ENCODE measurements at places on chromosomes 6 and 20. TPM values are rescaled to one million over a fixed set of nuclear protein-coding genes. Genes with fewer than 3 reads are reported as not detected.
A peak's percentile ranks its signal among the peaks of the same experiment; 100 is the strongest.

NEU1 gene
- total RNA-seq, result 44.8 TPM

DNA sequence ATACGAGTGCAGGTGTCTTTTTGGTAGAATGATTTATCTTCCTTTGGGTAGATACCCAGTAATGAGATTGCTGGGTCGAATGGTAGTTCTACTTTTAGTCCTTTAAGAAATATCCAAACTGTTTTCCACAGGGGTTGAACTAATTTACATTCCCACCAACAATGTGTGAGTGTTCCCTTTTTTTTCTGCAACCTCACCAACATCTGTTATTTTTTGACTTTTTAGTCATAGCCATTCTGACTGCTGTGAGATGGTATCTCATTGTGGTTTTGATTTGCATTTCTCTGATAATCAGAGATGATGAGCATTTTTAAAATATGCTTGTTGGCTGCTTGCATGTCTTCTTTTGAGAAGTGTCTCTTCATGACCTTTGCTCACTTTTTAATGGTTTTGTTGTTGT, 1.9 kb upstream of the ZNF831 start:
- peaks cover 10% of the 10 kb centered on the region for H3K4me1 ChIP-seq
- peaks cover 7% of the 10 kb centered on the region for H3K27me3 ChIP-seq
- H3K27ac ChIP-seq, result no peak overlapping the region
- DNase-seq, result no peak
- no peak overlapping the region for H3K4me3 ChIP-seq

DNA sequence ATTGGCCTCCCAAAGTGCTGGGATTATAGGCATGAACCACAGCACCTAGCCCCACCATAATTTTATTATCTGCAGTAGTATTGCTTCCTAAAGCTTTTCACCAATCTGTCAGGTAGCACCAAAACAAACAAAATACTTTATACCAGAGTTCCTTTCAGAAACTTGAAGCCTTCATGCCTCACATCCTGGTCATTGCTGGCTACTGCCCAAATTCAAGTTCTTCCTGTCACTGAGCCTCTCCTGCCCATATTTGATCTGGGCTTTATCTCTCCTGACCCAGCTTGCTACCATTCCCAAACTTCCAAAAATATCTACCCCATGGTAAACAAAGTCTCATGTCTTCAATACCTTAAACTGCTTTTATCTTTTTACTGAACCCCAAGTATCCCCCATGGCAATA, 34.9 kb upstream of the DST start:
- H3K27me3 ChIP-seq, result no peaks in the 10 kb centered on the region
- no peak overlapping the region for H3K27ac ChIP-seq
- no peaks in the 10 kb centered on the region for H3K36me3 ChIP-seq
- DNase-seq, result no peak

- peaks cover 61% of the 10 kb centered on the region for H3K36me3 ChIP-seq
- no peaks in the 10 kb centered on the region for H3K27me3 ChIP-seq
- no peak overlapping the region for H3K4me3 ChIP-seq
- H3K4me1 ChIP-seq, result no peaks in the 10 kb centered on the region
- DNase-seq, result no peak
- H3K27ac ChIP-seq, result no peak overlapping the region
Observed at GRCh38 chr6:53095716-53096115, 30.5 kb downstream of the FBXO9 start.

DNA sequence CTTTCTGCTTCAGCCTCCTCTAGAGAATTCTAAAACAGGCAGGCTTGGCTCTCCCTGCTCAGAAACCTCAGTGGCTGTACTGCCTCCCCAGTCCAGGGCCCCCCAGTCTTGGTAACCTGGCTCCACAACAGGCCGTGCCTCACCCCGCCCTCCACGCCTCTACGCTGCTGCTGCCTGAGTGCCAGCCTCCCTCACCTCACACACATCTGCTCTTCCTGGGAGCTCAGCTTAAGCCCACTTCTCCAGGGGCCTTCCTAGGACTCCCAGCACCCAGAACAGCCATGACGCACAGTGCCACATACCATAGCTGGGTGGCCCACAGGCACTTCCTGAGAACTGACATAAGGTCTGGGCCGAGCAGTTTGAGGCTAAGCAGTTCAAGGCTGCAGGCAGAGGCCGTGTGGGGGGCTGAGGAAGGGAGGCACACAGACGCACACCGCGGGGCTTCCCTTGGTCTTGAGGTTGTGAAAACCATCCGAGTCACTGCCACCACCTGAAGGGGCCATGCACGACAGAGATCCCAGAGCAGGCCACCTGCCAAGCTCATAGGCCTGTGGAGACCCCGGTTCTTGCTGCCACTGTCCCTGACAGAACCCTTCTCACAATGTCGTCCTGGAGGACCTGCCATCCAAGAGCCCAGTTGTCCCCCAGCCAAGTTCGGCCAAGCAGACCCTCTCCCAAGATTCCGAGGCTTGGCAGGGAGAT, 42.6 kb downstream of the DSTN start:
- no peaks in the 10 kb centered on the region for H3K27me3 ChIP-seq
- peak overlapping the region; percentile 95 for H3K27ac ChIP-seq
- no peak for DNase-seq
- H3K4me3 ChIP-seq, result no peak overlapping the region

- H3K27ac ChIP-seq, result no peak overlapping the region
- no peak for DNase-seq
- no peaks in the 10 kb centered on the region for H3K36me3 ChIP-seq
- H3K27me3 ChIP-seq, result no peaks in the 10 kb centered on the region
- 0 out of 2 replicates have a peak overlapping the region, but pooled peaks have one; percentile 2 for H3K4me3 ChIP-seq
- peaks cover 45% of the 10 kb centered on the region for H3K4me1 ChIP-seq
Observed at GRCh38 chr6:124881898-124882578, 80.2 kb upstream of the RNF217 start.

PSORS1C2 gene
- 0.78 TPM for total RNA-seq

GRCh38 chr6:146305951-146306350, 237.7 kb upstream of the RAB32 start:
- H3K4me3 ChIP-seq, result no peak overlapping the region
- no peak overlapping the region for H3K27ac ChIP-seq
- peaks cover 11% of the 10 kb centered on the region for H3K4me1 ChIP-seq
- H3K36me3 ChIP-seq, result no peaks in the 10 kb centered on the region
- no peak for DNase-seq
- H3K27me3 ChIP-seq, result no peaks in the 10 kb centered on the region

DNA sequence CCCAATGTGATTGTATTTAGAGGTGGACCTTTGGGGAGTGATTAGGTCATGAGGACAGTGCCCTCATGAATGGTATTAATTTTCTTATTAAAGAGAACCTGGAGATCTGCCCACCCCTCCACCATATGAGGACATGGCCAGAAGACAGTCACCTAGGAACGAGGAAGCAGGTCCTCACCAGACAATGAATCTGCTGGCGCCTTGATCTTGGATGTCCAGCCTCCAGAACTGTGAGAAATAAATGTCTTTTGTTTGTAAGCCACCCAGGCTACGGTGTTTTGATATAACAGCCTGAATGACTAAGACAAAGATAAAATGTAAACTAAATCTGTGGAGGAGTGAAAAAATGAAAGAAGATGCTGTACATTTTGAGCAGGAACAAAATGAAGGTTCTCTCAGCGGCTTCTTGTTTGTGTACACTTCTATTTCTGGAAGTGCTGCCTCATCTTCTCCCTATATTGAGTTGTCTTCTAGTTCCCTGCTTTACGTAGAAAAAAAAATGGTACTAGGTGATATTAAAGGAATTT, 1.5 kb upstream of the IPCEF1 start:
- H3K4me1 ChIP-seq, result peaks cover 5% of the 10 kb centered on the region
- DNase-seq, result no peak
- H3K27me3 ChIP-seq, result no peaks in the 10 kb centered on the region
- H3K27ac ChIP-seq, result no peak overlapping the region
- no peaks in the 10 kb centered on the region for H3K36me3 ChIP-seq

PRDM13 gene
- 0.14 TPM for total RNA-seq

GRCh38 chr20:61885759-61886715, 179.6 kb downstream of the TAF4 start:
- no peak for DNase-seq
- peaks cover 8% of the 10 kb centered on the region for H3K27me3 ChIP-seq
- no peak overlapping the region for H3K4me3 ChIP-seq
- peaks cover 7% of the 10 kb centered on the region for H3K36me3 ChIP-seq
- H3K27ac ChIP-seq, result no peak overlapping the region

DNA sequence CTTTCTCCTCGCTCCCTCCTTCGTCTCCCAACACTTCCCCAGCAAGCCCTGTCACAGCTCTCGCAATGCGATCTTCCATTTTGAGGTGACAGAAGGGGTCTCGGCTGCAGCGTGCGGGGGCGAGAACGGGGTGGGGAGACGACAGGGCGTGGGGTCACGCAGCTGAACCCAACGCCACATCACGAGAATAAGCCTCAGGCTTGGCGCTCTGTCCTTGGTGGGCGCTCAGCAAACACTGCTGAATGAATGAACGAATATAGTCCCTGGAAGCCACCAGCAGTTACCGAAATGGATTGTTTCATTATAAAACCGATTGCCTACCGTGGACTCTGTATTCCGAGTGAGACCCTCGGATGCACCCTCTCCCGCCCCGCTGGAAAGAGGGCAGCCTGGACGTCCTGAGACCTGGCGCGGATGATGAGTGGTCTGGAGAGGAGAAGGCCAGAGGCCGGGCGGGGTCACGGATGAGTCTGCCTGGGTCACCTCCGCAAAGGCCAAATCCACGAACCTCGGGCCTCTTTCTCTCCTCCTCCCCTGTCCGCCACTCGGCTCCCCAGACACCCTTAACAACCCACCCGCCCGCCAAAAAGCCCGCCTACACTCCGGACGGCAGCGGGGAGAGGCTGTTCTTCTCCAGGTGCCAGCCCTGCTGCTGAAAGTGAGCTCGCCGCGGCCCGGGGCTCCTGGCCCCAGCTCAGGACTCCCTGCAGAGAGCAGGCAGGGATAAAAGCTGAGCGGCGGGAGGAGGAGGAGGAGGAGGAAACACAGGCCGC, 3.7 kb downstream of the NRN1 start:
- H3K4me3 ChIP-seq, result peak overlapping the region; percentile 78
- no peaks in the 10 kb centered on the region for H3K36me3 ChIP-seq
- DNase-seq, result no peak
- H3K27me3 ChIP-seq, result peaks cover 100% of the 10 kb centered on the region
- no peak overlapping the region for H3K27ac ChIP-seq
- H3K4me1 ChIP-seq, result peaks cover 68% of the 10 kb centered on the region

DNA sequence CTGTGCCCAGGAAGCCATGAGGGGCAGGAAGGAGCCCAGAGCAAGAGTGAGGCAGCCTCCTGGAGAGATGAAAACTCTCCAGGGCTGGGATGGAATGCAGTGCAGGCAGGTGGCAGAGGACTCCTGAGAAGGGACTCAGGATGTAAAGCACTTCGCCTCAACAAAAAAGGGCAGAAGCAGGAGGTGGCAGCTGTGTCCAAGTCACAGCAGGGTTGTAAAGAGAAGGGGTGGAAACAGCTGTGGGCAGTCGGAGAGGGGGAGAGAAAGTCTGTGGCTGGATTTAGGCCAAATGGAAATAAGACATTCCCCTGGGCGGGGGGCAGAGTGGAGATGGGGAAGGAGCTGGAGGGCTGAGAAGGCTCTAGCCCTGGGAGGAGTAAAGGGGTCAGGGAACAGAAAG, 34.9 kb downstream of the CYP21A2 start:
- no peaks in the 10 kb centered on the region for H3K27me3 ChIP-seq
- no peak overlapping the region for H3K4me3 ChIP-seq
- H3K27ac ChIP-seq, result no peak overlapping the region

SMPDL3A gene
- total RNA-seq, result 2.8 TPM

DNA sequence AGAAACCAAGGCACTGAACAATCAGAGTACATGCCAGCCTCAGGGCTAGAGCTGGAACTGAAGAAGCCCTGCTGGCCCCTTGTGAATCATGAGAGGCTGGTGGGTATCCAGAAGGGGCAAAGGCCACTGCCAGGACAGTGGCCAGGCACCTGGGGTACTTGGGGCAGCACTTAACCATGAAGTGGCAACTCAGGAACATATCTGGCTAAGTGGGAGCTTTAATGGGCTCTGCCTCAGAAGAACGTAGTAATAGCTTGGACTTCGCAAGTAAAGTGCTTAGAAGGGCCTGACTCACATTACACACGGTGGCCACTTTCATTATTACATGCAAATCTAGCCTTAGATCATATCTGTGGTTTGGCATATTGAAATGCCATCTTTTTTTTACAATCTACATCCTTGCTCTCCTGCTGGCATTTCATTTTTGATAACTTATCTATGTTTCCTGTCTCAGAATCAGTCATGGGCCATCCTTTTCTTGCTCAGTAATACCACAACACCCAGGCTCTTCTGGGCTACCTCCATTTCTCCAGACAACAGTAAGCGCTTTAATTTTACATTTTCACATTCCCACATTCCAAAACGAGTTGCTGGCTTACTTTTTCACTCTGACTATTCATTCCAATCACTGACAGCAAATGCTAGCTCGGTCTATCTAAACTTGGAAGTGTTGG, 21.6 kb downstream of the NAPB start:
- peaks cover 19% of the 10 kb centered on the region for H3K36me3 ChIP-seq
- H3K4me3 ChIP-seq, result no peak overlapping the region
- peaks cover 15% of the 10 kb centered on the region for H3K4me1 ChIP-seq

GRCh38 chr6:73823046-73823735, 127.2 kb downstream of the CD109 start:
- no peak for DNase-seq
- H3K4me3 ChIP-seq, result no peak overlapping the region
- H3K27me3 ChIP-seq, result no peaks in the 10 kb centered on the region
- peaks cover 5% of the 10 kb centered on the region for H3K36me3 ChIP-seq
- no peaks in the 10 kb centered on the region for H3K4me1 ChIP-seq

All from WTC11 (cell line).